ENCODE measurements at places on chromosomes 7 and 10.

DNA sequence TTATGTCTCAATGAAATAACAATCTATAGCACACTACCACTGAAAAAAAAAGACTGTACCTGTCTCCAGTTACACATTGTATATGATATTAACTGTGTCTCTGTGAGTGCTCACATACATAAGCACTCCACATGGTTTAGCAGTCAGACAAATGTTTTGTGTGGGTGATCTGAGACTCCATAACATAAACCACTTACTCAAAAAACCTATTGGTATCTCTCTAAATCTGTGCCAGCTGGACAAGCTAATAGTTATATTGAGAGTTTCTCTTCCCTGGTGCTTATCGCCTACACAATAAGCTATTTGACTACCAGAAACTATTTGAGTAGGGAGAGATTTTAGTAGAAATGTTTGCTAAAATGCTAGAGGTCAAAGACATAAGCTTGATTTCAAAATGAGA lies 190.1 kb upstream of the AGR3 start:
- DNase-seq = no peak

GRCh38 chr7:105719395-105719794 lies 138.1 kb upstream of the EFCAB10 start:
- DNase-seq = no peak

- no peak for DNase-seq
Measured at GRCh38 chr7:106462365-106462859, 177.6 kb upstream of the NAMPT start.

DNA sequence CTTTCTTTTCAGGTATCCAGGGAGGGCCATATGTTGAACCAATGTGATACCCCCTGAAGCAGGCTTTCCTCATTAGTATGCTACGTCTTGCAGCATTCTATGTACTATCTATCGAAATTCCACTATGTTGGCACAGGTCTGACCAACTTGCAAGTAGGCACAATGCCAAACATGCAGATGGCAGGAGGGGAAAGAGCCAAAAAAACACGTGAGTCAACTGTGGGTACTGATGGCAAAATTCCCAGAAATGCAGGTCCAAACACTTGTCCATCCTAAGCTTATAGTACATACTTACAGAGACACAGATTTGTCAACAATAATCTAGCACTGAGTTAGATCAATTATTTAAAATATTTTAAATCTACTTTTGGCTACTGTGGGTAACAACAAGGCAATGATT lies 394.9 kb downstream of the DGKB start:
- DNase-seq = no peak

- DNase-seq = no peak
Measured at GRCh38 chr7:42217548-42217947, 19.5 kb downstream of the GLI3 start.

GRCh38 chr10:118497227-118497626 lies 98.2 kb downstream of the PRLHR start:
- no peak for DNase-seq

DNA sequence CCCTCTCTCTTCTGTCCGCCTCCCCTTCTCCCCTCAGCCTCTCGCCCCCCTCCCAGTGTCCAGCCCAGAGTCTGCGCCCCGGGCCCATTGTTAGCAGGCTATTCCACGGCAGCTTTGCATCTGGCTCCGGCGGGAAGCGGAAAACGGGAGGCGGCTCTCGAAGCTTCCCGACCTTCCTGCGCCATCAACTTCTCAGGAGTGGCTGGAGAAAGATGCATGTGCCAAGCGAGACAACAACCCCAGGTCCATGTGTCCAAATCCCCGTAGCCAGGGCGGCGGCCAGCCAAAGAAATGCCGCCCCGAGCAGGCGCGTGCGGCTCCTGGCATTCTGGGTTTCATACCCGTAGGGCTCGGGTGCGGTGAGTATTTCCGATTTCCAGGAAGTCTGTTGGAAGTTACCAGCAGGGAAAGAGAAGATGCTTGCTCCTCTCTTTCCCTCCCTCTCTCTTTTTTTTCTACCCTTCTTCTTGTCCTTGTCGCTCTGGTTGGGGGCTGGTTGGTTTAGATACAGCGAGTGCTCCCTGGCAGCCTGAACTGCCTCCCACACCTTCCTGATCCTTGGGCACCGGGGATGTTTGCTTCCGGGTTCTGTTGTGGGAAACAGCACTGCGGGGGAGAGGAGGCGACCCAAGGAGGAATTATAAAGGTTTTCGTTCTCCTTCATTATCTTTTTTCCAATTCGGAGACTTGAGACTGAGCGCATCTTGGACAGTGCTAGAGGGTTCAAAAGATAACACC lies 1.2 kb upstream of the HOXA2 start:
- no peak for DNase-seq

DNA sequence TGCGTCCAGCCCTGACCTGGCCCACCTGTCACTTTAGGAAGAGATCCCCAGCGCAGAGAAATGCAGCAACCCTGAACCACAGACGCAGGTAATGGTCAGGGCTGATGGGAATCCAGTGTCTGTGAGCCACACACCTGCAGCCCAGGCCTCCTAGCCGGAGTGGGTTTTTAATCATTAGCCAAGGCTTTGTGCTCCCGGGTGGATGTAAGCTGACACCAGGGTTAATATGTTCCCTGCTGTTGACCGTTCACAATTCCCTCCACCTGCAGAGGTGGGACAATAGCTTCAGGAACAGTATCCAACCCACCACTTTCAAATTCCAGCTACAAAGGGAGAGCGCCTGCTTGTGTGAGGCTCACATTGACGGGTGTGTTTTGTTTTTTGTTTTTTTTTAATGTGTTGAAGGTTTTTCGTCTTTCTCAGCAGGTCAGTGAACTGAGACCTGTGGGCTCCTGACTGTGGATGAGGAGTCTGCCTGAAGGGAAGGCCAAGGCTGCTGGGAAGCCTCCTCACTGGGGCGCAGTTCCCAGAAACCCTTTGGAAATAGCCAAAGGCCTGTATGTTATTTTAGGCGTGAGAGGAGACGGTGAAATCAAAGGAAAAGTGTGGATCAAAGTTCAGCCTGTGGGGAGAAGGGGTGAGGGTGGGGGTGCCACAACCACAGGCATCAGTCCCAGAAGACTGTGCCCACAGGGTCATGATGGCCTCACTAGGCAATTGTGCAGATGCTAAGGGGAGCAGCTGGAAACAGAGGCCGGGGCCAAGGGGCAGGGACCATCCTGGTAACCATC lies 111.1 kb downstream of the TNS3 start:
- no peak for DNase-seq
